ENCODE measurements at places on chromosomes 7 and 10.

DNA sequence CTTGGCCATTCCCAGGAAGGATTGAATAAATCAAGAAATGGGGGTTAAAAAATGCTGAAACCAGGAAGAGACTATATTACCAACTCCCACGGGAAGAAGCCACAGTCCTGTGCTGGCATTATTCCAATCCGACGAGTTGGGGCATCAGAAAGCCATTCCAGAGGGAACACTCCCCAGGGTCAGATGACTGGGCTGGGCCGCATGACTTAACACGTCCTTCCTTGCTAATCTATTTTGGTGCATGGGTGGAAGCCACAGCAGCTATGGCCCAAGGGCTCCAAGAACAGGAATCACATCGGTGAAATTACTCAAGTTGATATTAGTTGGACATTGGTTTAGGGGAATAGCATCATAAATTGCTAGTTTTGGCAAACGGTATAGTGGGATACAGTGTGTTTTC is 592.9 kb upstream of the NRP1 start:
- peak; percentile 6 for DNase-seq

GRCh38 chr7:108234281-108234680 is 104.1 kb upstream of the LAMB4 start:
- DNase-seq, result peak; percentile 27

DNA sequence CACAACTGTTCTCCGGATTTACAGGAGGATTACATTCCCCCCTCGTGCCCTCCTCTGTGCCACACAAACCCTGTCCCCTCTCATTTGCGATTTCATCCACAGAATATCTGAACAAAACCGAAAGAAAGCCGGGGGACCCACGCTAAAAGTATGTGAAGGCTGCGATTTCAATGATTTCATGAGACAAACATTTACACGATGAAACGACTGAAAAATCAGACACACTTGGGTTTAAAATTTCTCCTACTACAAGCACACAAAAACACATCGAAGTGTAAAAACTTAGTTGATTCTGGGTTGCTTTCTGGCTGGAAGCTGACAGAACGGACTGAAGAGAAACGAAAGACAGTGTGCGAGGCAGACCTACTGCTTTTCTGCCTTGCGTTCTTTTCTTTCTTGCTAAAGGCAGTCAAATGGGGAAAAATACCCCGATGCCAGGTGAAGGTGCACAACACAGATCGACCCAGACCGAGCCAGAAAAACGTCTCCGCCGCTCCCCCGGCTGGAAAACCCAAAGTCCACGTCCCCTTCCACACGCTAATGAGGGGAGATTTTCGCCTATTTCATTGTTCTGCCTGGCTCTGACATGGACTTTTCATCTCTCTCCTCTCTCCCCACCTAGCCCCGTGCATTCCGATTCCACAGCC is 1.2 kb downstream of the HIPK2 start:
- DNase-seq, result peak; percentile 16

DNA sequence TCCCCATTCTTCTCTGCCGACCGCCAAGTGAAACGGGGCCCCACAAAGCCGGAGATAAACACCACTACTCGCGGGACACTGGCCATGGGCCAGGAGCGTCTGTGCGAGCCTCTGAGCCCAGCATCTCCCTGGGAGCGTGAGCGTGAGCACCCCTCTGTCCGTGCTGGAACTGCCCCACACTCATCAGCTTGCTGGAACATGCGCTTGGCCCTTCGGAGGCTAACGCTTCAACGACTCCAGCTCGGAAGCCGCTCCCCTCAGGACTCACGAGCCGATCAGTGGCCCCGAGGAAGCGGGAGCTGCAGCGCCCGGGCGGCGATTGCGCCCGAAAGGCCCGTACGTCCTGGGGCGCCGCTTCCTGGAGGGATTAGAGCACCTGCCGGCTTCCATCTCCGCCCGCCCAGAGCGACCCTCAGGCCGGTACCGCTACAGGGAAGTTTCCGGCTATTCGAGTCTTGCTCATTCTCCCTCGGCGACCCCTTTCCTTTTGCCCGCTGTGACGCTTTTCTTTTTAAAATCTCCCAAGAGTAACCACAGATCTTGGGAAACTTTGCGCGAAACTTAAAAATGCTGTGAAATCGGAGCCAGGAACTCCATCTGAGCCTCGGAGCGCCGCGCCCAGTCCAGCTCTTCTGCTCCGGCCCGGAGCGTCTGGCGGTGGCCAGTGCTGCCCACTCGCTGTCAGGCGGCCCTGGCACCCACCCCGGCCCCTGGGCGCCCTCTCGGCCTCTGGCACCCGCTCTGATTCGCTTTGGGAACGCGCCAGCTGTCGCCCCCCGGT is 1.0 kb downstream of the TLL2 start:
- no peak for DNase-seq

- no peak for DNase-seq
These were observed 143.0 kb downstream of the RPS24 start for GRCh38 chr10:78176320-78177317.

- peak; percentile 72 for DNase-seq
These were observed 82.2 kb downstream of the PIK3CG start for GRCh38 chr7:106947244-106947728.

DNA sequence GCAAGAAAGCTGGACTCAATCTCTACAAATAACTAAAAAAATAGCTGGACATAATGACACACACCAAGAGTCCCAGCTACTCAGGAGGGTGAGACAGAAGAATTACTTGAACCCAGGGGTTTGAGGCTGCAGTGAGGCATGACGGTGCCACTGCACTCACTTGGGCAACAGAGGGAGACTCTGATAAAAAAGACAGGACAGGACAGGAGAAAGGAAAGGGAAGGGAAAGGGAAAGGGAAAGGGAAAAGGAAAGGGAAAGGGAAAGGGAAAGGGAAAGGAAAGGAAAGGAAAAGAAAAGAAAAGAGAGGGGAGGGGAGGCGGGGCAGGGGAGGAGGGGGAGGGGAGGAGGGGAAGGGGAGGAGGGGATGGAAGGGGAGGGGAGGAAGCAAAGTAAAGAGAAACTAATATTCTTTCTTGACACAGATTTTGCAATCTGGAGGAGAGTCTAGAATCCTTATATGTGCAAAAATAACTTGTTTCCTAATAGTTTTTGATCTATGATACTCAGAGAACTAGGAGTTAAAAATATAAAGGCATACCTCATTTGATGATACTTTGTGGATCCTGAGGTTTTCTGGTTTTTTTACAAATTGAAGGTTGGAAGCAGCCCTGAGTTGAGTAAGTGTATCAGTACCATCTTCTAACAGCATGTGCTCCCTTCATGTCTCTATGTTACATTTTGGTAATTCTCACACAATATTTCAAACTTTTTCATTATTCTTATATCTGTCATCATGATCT is 8.0 kb downstream of the SAR1A start:
- no peak for DNase-seq

DNA sequence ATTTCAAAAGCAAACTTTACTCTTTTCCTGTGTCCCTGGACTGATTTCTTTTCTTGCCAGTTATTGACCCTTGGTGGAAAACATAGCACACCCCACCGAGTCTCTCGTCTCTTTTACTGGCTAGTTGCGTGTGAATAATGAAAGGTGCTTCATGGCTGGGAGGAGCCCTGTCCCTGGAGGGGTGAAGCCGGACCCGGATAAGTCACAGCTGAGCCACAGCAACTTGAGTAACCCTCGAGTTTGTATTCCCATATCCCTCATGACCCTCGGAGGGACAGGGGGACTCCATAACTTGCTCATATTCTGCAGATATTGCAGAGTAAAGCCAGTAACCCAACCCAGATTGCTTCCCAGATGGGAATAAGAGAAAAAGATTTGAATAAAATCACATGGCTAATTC is 147.5 kb upstream of the FRMD4A start:
- no peak for DNase-seq

- DNase-seq, result no peak
These were observed 52.0 kb upstream of the KCTD7 start for GRCh38 chr7:66576646-66577045.

- DNase-seq, result no peak
These were observed 7.4 kb downstream of the SLC29A3 start for GRCh38 chr10:71326464-71326881.

- no peak for DNase-seq
These were observed 27.4 kb downstream of the UCMA start for GRCh38 chr10:13206546-13207443.

- no peak for DNase-seq
These were observed 113.3 kb upstream of the PRPS1L1 start for GRCh38 chr7:18140943-18141342.

- DNase-seq, result no peak
These were observed 178.4 kb downstream of the CPEB3 start for GRCh38 chr10:92112462-92112861.

- no peak for DNase-seq
These were observed 151.3 kb upstream of the ADO start for GRCh38 chr10:62653254-62653653.

- no peak for DNase-seq
These were observed 905.5 kb downstream of the CNTNAP2 start for GRCh38 chr7:147022056-147022455.

DNA sequence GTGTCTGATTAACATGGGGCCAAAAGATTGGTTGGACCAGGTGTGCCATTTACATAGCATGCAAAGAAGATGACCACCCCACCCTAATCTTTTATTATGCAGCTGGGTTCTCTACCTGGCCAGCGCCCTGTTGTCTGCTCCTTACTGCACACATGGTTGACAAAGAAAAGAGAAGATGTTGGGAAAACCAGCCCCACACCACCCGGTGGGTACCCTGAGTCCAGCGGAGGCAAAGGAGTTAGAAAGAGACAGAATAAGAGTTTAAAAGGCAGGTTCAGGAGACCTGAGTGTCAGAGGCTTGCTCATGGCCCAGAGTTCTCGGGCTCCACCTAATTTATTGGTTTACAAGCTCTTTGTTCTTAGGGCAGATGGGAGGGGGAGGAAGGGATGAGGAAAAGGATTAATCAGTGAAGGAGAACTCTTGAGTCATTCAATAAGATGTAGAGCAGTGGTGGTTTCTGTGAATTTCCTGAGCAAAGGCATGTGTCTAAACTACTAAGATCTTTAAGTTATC is 24.1 kb upstream of the ABCA13 start:
- DNase-seq, result no peak

GRCh38 chr7:2387897-2388636 is 15.3 kb upstream of the CHST12 start:
- no peak for DNase-seq

- DNase-seq, result no peak
These were observed 236.2 kb downstream of the ELFN1 start for GRCh38 chr7:1906087-1906830.

GRCh38 chr7:89554209-89554608 is 600.1 kb upstream of the STEAP1 start:
- DNase-seq, result no peak

DNA sequence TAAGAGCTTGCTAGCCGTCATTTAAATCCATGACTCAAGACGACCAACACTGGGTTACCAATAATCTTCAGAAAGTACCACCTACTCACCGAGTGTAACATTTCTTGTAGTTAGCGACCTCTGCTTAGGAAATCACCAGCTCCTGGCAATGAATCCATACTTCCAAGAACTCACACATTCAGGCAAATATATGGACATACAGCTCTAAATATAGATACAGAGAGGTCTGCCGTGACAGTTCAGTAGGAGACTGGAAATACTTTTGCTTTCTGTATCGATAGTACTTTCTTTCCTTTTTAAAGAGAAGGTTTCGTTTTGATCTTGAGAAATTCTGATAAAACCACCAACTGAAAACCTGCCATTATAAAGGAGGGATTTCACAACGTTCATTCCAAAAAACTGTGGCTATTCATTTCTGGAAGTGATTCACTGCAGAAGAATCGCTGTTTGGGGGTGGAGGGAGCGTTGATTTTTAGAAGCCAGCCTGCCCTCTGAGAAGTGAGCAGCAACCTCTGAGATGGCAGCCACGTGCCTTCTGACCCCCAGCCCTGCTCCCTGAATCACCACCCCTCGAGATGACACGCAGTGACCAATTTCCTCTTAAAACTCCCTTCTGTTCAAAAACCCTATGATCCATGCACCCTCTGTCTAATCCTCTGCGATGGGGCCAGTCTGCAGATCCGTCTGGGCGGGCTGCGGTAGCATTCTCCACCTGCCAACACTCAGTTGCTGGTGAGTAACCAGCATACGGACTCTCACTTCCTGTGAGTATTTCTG is 179.0 kb upstream of the KLF14 start:
- peak; percentile 96 for DNase-seq

GRCh38 chr7:41907444-41907843 is 204.6 kb upstream of the INHBA start:
- no peak for DNase-seq

GRCh38 chr10:119159332-119159731 is 6.2 kb downstream of the SFXN4 start:
- no peak for DNase-seq

- no peak for DNase-seq
These were observed 84.9 kb downstream of the NHLRC2 start for GRCh38 chr10:113939212-113939860.

DNA sequence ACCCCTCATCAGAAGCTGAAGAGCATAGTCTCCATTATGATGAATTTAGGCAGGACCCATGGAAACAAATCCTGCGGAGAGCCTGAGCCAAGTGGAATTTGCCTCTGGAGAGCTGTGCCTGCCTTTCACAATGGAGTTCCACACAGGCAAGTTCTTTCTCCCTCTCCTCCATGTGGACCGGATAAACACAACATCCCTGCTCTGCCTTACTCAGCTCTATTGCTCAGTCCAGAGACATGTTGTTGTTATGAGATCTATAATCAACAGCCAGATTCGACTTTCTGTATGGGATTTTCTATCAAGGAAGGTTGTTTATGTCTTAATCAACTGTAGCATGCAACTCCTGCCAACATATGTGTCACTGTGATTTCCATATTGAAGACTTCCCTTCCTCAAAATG is 59.5 kb upstream of the ELMO1 start:
- no peak for DNase-seq

- DNase-seq, result no peak
These were observed 25.0 kb upstream of the FRMD4A start for GRCh38 chr10:14355750-14356149.

GRCh38 chr10:124650820-124651401 is 93.3 kb downstream of the FAM53B start:
- DNase-seq, result no peak

DNA sequence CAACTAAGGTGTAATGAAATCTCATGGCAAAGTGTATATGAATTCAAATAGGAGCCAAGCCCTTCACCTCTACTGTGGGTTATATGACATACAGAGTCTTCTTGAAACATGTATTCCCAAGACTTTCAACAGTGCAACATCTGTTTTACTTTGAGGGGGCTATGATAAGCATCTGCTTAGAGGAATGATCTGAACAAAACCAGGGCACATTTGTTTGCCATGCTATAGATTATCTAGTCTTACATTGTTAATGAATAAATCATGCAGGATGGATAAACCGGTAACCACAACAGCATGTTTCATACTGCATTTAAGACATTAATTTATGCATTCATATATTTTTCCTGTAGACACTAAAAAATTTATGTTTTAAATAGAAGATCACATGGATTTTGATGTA is 1021.9 kb downstream of the LRMDA start:
- DNase-seq, result no peak

Measured in A172 (cell line).